Stimulated activated CD4-positive, alpha-beta T cell treated with anti-CD3 and anti-CD28 coated beads, Interleukin-1b, Interleukin-23, amount 100 ng/mL, for 1 hour (primary cell): ENCODE measurements at places on chromosomes 5 and 9.
A peak's percentile ranks its signal among the peaks of the same experiment; 100 is the strongest.

- no peak for DNase-seq
Observed at GRCh38 chr9:113606510-113606909, 143.0 kb downstream of the RGS3 start.

GRCh38 chr5:52065182-52065581, 681.9 kb downstream of the ISL1 start:
- no peak for DNase-seq

- DNase-seq, result no peak
Observed at GRCh38 chr5:82396871-82397514, 118.8 kb upstream of the RPS23 start.

- no peak for DNase-seq
Observed at GRCh38 chr9:107211284-107211923, 71.7 kb upstream of the RAD23B start.

- no peak for DNase-seq
Observed at GRCh38 chr9:79213417-79214125, 358.2 kb upstream of the TLE4 start.

- DNase-seq, result no peak
Observed at GRCh38 chr9:22136461-22137096, 127.5 kb upstream of the CDKN2B start.

- DNase-seq, result peak; percentile 29
Observed at GRCh38 chr9:21559402-21560280, 77.5 kb upstream of the IFNE start.

DNA sequence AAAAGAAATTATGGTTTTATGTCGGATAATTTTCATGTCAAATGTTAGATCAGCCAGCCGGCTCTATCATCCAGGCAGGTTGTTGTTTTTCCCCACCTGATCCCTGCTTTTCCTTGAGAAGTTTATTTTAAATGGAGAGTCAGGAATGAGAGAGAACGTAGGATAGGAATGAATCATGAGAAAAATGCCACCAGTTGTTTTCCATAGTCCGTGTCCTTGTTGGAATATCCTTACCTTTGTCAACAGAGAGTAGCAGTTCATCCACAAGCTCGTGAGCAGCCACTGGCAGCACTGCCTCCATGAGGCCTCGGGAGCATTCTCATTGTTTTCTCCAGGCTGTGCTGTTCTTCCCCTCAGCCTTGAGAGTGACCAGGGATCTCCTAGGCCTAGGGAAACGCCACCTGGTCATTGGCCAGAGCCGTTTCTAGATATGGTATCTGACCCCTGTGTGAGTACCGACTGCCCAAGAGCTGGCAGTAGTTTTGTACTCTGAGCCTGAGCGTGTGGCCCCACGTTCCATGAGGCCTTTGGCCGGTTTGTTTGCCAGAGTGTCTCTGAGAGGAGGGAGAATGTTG, 293.3 kb downstream of the FANCC start:
- DNase-seq, result no peak

GRCh38 chr5:170596482-170597044, 92.7 kb downstream of the KCNIP1 start:
- no peak for DNase-seq

DNA sequence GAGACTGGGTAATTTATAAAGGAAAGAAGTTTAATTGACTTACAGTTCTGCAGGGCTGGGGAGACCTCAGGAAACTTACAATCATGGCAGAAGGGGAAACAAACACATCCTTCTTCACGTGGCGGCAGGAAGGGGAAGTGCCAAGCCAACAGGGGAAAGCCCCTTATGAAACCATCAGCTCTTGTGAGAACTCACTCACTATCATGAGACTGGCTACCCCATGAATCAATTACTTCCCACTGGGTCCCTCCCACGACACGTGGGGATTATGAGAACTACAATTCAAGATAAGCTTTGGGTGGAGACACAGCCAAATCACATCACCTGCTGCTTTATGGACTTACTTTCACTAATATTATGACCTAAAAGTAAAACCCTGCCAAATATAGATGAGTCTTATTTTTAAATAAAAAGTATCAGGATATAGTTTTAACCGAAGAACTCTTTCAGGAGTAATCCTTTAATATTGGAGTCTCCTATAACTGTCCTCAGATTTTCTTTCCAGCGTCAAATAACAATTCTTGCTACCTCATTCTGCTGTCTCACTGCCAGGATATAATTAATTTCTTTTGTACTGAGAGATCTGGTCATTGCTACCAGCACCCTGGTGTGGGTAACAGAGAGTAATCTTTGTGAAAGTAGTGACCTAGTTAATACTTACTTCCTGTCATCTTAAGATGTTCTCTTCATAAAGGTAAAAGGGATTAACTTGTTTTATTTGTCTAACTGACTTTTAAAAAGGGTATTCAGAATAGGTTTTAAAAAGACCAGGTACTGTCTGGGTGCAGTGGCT, 68.6 kb downstream of the NLN start:
- DNase-seq, result no peak

DNA sequence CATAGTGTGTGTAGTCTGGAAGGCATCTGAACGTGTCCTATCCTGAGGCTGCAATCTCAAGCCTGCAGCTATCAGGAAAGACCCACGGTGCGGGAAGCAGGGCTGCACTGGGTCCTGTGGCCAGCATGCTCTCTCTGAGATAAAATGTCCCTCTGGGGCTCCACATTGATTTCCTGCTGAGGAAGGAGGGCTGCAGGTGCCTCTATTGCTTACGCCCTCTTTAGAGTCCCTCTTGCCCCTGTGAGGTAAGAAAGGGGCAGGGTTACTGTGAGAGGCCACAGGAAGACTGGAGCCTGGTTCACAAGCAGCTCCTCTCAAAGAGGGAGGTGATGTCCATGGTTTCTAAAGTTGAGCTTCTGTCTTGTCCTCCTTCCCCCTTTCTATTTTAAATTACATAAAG, 299.9 kb upstream of the RFX3 start:
- no peak for DNase-seq

DNA sequence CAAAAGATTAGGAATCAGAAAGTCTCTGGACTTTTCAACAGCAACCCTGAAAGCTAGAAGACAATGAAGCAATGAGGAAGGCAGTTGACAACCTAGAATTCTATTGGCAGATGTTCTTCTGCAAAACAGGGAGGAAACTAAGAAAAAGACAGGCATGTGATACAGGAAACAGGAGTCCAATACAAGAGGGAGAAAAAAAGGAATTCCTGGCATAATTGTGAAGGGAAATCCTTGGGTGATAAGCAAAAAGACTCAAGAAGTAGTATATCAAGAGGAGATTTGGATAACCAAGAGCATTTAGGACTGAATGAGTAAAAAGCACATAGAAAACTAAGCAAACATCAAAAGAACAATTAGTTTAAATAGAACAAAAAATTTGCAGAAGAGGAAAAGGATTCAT, 58.6 kb downstream of the LPAR1 start:
- DNase-seq, result no peak

DNA sequence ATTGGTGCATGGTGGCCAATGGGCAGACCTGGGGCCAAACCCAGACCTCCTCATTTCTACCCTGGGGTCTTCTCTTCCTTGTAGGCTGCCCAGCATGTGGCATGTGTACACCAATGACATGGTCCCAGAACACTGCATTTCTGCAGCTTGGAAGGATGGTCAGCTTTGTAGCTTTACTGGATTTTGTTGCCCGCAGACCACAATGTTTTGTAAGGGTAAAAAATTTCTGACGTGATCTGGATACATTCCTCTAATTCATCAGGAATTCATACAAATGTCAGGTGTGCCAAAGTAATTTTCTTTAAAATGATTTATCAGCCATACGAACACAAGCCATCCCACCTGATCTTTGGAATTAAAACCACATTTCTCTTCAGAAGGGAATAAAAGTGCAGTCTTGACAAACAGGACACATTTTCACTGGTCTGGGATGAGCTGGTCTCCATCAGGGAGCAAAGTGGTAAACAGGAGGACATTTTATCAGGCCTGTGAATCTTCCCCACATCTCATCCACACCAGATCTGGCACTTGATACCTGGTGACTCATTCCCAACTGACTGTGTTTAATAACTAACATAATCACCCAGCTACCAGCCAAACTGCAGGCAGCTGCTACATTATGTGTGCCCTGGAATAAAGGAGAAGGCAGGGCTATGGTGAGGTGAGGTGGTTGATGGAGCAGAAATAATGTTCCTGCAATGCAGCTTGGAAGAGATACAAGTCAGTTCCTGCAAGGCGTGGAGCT, 103.9 kb downstream of the SPOCK1 start:
- no peak for DNase-seq

- DNase-seq, result no peak
Observed at GRCh38 chr5:131496400-131496713, 138.7 kb downstream of the RAPGEF6 start.

DNA sequence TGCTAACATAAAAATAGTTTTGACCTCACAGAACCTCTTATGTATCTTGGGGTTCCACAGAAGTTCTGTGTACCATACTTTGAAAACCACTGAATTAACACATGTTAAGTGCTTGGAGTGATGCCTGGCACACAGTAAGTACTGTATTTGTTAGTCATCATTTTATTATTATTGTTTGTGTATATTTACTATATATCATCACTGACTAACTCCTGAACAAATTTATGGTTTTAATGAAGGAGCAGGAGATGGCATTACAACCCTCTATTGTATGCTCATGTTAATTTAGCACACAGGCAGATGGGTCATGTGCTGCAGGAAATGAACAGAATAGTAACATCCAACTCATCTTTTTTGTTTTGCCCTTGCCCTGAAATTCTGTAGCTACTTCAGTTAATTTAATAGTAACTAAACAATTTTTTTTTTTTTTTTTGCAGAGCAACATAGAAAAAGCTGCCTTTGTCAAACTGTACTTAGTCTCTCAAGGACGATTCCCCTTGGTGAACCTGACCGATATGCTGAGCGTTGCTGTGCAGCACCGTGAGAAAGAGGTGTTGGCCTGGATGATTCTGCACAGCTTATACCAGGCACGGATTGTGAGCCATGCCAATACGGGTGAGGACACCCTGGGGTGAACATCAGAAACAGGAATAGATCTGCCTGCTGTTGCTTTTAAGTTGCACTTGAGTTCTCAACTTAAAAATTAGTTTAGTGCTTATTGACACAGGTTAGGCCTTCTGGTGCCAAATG, 45.4 kb downstream of the HACD4 start:
- no peak for DNase-seq

DNA sequence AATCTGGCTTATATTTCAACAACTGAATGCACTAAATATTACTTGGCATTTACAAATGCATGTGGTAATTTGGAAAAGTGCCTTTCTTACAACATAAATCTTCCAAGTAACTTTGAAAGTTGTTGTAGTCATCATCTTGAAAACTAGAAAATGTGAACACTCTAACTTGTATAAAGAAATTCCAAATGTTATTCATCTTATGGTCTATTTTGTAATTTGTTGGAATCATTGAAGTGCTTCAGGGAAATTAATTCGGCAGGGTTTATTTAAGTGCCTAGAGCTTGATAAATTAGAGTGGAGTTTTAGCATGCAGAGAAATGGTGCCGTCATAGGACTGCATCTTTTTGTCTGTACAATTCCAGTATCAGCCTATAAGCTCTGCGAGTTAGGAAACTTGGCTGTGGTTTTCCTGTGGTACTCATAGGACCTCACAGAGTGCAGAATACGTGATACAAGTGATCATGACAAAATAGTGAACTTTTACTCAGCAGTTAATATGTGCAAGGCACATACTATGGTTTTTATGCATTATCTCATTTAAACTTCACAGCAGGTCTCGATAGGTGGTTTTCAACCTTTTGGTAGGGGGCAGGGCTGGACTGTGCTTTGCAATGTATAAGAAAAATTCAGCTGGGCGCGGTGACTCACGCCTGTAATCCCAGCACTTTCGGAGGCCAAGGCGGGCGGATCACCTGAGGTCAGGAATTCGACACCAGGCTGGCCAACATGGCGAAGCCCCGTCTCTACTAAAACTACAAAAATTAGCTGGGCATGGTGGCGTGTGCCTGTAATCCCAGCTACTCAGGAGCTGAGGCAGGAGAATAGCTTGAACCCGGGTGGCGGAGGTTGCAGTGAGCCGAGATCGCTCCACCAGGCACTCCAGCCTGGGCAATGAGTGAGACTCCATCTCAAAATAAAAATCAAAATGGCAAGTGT, 79.6 kb downstream of the RAI14 start:
- no peak for DNase-seq

GRCh38 chr9:130197888-130198287, 25.7 kb downstream of the NCS1 start:
- no peak for DNase-seq

GRCh38 chr5:176573564-176574296, 24.6 kb downstream of the CDHR2 start:
- peak; percentile 43 for DNase-seq

- DNase-seq, result no peak
Observed at GRCh38 chr9:92894711-92895362, 17.0 kb upstream of the ZNF484 start.

DNA sequence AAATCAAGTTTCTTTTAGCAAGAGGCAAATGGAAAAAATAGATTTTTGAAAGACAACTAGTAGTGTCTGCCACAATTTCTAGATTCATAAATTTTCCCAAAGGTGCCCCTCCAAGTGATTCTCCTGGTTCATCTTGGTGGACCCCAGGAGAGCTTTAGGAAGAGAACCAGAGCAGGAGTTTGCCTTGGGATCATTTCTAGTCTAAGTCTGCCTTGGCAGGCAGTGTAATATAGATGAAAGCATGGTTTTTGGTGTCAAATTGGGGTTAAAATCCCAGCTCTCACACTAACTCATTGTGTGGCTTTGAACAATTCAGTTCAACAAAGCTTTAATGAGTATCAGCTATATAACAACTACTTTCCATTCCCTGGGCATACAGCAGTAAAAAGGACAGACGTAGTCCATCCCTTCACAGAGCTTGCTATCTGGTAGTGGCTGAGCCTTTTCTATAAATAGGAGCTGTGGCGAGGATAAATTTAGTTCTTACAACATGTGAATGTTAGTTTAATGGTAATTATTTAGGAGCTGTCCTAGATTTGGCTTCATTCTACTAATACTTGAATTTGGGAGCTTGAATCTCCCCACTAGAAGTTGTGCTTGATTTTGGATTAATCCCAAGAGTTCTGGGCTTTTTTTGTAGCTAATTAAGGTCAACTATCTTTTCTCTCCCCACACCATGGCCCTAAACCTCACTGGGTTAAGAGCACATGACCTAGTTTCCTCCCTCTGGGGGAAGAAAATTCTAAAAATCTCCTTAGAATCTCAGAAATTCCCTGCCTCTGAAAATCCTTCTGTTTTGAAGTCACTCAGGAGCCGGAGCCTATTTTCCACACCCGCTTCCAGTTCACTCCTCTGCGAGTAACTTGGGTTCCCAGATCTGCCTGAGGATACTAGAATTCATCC, 197.8 kb downstream of the PCSK1 start:
- DNase-seq, result no peak

DNA sequence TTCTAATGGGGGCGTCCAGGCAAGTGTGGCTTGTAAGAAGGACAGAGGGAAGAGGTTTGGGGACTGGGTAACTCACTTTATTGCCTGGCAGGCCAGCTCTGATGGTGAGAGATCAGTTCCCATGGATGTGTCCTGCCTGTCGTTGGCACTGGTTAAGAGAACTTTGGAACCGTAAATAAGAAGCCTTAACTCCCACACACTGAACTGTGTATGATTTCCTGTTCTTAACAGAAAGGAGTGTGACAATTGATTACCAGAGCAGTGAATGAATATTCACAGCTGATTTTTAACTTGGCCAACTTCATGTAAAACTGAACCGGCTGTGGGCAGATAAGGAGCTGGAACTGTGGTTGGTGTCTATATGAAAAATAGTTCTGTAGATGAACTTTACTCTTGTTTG, 63.2 kb downstream of the MEGF10 start:
- DNase-seq, result no peak

- no peak for DNase-seq
Observed at GRCh38 chr9:132752877-132753592, 82.8 kb downstream of the GTF3C4 start.

GRCh38 chr5:112918679-112919078, 3.3 kb downstream of the REEP5 start:
- DNase-seq, result no peak
